ENCODE measurements at places on chromosomes 5 and 9.

GRCh38 chr9:107106416-107106815, 176.7 kb upstream of the RAD23B start:
- no peak for DNase-seq

- DNase-seq, result no peak
These were observed 661 bp downstream of the NSMF start for GRCh38 chr9:137458194-137459151.

GRCh38 chr5:59722874-59723273, 170.7 kb downstream of the PDE4D start:
- DNase-seq, result no peak

GRCh38 chr5:66702426-66702825, 106.2 kb downstream of the MAST4 start:
- no peak for DNase-seq

DNA sequence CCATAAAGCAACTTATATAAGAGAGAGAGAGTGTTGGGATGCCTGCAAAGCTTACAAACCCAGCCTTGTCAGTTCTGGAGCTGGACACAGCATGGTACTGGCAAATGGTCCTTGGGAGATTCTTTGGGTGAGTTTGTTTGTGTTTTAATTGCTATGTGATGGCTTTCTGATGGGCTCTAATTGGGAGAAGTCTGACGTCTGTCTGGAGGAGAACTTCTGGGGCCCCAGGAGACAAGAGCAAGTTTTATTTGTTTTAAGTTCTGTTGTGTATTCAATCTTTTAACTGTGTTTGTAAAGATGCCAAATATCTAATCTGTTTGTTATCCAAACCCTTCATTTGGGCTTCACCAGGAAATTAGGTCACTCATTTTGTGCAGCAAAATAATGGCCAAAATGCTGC, 50.3 kb upstream of the AFAP1L1 start:
- DNase-seq, result no peak

- DNase-seq, result no peak
These were observed 2.6 kb upstream of the FOXB2 start for GRCh38 chr9:77016526-77017504.

DNA sequence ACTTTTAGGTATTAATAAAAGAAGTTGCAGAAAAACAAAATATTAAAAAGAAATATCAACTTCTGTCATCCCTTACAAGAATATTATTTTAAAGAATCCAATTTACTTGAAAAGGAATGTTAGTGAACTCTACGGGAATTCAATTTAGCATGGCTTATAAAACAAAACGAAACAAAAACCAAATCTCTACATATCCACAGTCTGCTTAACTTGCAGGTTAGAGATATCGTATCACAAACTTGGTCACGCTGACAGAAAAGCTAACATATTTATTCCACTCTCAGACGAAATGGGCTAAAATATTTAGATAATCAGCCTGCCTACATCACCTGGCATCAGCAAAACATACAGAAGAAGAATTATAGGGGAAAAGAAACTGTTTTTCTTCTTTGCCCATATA, 92.7 kb downstream of the MPDZ start:
- no peak for DNase-seq

- DNase-seq, result no peak
These were observed 21.8 kb downstream of the DAPK1 start for GRCh38 chr9:87519461-87519860.

DNA sequence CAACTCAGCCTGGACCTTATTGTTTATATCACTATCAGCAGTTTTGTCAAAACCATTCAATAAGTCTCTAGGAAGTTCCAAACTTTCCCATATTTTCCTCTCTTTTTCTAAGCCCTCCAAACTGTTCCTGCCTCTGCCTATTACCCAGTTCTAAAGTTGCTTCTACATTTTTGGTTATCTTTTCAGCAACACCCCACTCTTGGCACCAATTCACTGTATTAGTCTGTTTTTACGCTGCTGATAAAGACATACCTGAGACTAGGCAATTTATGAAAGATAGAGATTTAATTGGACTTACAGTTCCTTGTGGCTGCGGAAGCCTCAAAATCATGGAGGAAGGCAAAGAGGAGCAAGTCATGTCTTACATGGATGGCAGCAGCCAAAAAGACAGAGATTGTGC, 744.4 kb upstream of the ADAMTS16 start:
- DNase-seq, result no peak

- no peak for DNase-seq
These were observed 205.9 kb upstream of the MSX2 start for GRCh38 chr5:174518512-174518911.
